ENCODE measurements at places on chromosomes 11 and 22.
A peak's percentile ranks its signal among the peaks of the same experiment; 100 is the strongest.

- DNase-seq, result no peak
These were observed 14.0 kb upstream of the ARHGAP42 start for GRCh38 chr11:100673063-100673462.

DNA sequence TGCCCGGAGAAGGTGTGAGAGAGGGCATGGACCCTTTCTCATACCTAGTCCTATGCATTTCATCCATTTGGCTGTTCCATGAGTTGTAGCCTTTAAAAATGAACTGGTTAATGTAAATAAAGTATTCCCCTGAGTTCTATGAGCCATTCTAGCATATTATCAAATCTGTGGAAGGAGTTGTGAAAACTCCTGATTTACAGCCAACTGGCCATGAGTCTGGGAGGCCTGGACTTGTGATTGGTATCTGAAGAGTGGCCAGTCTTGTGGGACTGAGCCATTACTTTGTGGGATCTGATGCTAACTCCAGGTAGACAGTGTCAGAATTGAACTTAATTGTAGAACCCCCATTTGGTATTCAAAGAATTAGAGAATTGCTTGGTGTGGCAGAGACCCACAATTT is 48.4 kb downstream of the FAM118A start:
- DNase-seq, result no peak

- no peak for DNase-seq
These were observed 22.5 kb upstream of the ADA2 start for GRCh38 chr22:17241576-17242330.

DNA sequence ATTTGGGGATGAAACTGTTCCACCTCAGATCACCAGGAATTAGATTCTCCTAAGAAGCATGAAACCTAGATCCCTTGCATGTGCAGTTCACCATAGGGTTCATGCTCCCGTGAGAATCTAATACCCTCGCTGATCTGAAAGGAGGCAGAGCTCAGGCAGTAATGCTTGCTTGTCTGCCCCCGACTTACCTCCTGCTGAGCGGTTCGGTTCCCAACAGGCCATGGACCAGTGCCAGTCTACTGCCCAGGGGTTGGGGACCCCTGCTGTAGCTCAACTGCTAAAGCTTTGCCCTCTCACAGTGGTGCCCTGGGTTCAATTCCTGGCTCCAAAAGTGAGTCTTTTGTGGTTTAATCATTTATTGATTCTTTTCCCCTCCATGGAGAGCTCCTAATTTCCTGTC is 3.4 kb downstream of the JAML start:
- DNase-seq, result no peak

- no peak for DNase-seq
These were observed 86.5 kb downstream of the PDE2A start for GRCh38 chr11:72587696-72588095.

DNA sequence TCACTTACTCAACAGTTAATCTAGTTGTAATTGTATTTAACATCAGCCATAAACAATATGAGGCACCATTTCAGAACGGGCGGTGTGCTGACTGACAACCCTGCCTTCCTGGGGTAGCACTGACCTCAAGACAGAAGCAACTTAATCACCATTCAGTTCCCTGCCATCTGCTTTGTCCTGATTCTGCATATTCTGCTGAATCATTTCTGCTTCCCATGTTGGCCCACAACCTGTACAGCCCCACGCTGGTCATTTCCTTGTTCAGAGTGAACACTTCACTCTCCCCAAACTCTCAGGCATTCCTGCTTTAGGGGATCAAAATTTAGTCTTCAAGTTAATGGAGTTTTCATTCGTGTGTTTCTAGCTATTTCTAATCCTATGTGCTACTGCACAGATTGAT is 132.3 kb upstream of the ZBED5 start:
- DNase-seq, result no peak

GRCh38 chr22:42282943-42283277 is 12.5 kb upstream of the TCF20 start:
- DNase-seq, result no peak

DNA sequence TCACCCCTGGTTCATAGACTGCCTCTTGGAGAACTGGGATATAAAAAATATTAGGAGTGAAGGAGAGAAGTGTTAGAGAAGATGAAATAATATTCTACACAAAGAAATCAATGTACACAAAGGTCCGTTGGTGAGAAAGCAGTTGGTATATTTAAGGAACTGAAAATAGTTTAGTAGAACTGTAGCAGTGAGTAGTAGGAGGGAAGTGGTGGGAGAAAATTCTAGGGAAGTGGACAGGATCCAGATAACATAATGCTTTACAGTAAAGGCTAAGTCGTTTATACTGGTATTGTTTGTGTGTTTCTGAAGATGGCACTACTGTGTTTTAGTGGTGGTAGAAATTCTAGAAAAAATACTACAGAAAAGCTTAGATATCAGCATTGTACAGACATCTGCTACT is 120.8 kb upstream of the CHORDC1 start:
- no peak for DNase-seq

GRCh38 chr11:1824221-1825038 is 10.4 kb upstream of the SYT8 start:
- DNase-seq, result no peak

DNA sequence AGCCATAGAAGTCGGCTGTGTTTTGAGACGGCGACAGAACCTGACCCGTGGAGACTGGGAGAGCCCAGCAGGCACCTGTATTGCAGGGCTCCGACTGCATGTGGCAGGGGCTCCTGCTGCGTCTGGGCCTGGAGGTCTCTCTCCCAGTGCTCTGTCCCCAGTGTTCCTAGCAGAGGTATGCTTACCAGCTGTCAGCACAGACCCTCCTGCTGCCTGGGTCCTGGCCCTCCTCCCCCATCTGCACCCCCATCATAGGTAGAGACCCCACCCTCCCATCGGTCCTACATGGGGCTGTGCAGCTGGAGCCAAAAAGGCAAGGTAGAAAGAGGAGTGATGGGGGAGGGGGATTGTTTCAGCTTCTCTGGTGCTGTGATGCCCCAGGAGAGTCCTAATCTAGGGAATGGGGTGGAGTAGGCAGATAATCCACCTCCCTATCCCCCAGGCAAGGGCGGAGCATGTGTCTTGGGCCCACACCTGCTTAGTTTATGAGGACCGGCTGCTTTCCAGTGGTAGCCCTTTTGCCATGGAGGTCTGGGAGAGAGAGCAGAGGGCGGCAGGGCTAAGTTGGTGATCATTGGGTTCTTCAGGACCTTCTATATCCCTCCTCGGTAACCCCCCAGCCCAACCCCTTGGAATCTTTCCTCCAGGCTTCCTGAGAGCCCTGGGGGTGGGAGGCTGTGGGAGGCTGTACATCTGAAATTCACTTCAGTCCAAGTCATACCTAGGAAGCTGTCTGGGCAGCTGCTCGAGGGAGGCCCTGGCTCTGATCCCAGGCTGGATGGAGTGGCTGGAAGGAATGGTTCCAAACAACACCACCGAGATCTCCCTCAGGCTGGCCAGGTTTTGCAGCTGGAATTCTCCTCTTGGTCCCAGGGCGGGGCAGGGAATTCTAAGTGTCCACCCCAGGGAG is 5.3 kb downstream of the SLC7A4 start:
- DNase-seq, result no peak

DNA sequence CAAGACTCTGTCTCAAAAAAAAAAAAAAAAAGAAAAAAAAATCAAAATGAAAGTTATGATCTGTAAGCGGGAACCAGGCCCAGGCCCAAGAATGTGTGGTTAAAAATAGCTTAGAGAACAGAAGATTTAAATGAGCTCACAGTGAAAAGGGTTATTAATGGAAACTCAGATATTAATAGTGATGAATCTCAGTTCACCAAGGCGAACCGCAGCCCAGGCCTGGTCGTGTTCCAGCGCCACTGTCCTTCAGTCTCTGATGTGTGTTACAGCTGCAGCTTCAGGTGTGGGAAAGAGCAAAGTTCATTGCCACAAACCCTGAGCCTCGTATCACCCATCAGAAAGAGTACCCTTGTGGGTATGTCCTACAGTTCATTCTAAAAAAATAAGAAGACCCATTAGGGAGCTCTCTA is 107.1 kb downstream of the GAB2 start:
- no peak for DNase-seq

DNA sequence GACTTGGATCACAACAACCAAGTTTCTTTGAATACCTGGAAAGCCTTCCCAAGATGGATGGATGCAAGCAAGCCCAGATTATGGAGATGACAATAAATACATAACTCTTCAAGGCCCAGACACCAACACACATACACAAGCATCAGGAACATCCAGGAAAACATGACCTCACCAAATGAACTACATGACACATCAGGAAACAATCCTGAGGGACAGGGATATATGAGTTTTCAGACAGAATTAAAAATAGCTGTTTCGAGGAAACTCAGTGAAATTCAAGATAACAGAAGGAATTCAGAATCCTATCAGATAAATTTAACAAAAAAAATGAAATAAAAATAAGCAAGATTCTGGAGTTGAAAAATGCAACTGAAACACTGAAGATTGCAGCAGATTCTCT is 659.4 kb downstream of the METTL15 start:
- DNase-seq, result peak; percentile 73

DNA sequence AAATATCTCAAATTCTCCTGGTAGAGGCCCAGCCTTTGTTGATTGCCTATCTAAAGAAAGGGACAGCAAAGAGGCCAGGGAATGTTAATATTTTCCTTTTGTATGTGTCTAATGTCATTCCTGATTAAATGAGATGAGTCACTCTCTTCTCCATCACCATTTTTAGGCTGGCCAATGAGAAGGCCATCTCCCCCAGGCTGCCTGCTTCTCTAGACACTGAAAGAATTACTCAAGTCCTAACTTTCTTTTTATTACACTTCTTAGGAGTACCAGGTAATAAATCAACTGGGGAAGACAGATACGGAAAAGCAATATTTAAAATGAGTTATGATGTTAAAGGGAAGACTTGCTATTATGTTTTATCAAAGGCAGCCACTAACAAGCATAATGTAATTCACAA is 259.2 kb upstream of the SORL1-AS1 start:
- no peak for DNase-seq

GRCh38 chr11:33893711-33894397 is 2.0 kb upstream of the LMO2 start:
- DNase-seq, result no peak

DNA sequence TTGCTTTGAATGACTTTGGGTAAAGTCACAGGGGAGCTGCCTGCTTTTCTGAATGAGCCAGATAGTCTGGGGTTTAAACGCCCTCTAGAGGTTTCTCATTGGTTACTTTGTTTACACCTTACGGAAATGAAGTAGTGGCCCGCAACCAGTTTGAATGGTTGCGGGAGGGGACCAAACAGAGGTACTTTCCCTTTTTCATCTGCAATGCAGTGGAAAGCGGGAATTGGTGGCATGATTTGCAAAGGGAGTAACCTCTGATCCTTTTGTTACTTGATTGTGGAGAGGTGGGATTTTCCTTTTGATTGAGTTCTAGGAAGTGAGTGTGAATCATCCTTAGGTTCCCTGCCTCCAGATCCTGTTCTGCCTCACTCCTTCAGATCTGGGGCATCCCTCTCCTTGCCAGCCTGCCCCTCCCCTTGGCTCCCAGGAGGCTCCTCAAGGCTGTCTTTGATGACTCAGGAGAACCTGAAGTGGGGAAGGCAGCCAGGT is 15.9 kb upstream of the GLYATL1 start:
- no peak for DNase-seq

DNA sequence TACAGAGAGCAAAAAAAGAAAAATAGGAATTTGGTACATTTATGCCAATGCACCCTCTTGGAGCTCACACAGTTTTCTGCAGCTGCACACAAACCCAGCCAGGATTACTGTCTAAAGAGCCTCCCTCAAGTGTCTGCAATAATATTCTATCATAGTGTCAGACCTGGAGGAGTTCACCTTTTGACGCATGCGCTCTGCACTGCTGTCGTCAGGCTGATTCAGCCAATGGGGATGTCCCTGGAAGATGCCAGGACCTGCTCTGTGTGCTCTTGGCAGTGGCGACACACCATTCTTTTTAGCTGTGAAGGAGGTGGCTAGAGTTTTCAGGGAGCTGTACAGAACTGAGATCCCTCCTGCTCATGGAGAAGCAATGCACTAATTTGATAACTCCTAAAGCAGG is 249.0 kb upstream of the KIRREL3 start:
- no peak for DNase-seq

- no peak for DNase-seq
These were observed 233.6 kb downstream of the FAM76B start for GRCh38 chr11:95556011-95556341.
